Fibroblast of the conjunctiva (primary cell): ENCODE measurements at places on chromosomes 4 and X.

DNA sequence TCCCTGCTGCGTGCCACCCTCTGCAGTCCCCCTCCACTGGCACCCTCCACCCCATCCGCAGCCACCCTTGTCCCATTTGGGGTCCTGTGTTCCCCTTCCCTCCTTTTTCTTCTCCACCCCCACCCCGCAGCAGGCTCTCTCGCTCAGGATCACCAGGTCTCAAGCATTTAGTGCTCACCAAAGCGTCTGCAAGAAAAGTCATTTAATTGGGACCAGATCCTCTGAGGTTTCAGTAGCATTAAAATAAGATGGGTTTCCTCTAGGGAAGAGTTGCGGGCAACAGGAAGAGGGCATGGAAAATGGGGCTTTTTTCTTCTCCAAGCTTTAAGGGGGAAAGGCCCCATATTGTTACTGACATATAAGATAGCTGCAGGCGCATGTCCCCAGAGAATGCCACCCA is 4.9 kb upstream of the HAUS7 start:
- no peak for DNase-seq

DNA sequence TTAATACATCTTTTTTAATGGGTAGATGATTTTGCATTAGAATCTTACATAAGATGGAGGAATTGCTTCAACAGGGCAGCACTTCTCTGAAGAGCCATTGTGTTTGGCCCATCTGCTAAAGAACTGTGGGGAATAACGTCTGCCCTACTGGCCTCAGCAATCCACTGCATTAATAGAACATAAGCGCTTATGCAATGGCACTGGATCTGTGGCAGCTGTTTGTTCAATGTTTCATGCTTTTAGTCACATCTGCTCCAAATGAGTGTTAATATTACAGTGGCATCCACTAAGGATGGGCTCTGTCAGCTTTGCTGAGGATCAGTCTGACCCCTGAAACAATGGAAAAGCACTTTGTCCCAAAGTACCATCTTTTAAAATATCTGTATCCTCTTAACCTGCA is 279.0 kb upstream of the GK2 start:
- DNase-seq, result no peak

GRCh38 chr4:86633854-86634253 is 39.7 kb downstream of the PTPN13 start:
- no peak for DNase-seq

DNA sequence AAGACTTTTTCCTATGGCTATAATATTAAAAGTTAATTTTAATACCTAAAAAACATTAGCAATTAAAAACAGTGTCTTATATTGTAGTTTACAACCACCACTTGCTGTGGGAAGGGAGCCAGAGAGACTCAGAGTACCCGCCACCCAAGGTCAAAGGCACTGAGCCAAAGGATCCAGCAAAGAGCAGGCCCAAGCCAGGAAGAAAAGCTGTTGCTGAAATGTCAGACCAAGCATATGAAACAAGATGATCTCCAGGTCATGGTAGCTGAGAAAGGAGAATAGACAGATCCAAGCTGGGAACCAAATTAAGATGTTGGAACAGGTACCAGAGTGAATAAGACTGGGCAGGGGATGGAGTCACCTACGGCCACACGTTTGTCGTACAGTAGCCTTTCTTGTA is 18.8 kb upstream of the ATOH1 start:
- no peak for DNase-seq

DNA sequence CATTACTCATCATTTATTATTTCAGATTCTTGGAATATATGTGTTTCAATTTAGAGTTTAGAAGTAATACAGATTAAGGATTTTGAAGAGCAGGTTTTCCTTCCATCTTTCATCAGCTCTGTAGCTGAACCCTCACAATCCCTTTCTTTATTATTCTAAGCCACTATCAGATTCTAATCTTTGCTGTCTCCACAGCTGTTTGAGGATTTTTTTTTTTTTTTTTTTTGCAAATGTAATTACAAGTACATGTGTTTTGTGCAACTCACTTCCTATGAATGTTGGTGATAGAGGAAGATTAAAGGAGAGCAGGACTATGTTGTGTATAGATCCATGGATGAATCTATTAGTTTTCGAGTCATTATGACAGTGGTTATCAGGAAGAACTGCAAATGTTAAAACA is 87.4 kb upstream of the TENM3 start:
- DNase-seq, result no peak

DNA sequence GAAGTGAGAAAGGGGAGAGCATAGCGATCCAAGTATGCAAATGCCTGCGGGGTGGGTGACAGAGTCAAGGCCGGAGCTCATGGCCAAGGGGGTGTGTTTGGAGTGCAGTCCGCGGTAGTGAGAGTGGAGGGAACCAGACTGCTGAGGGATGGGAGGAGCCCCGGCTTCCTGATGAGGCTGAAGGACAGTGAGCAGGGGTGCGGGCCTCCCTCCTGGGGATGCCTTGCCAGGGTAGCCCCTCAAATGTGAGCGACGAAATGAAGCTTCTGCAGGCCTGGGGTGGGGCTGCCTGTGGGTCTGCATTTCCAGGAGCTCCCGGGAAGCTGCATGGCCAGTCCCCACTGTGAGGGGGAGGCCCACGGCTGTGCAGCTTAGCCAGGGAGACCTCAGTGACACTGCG is 45.0 kb downstream of the PSAPL1 start:
- no peak for DNase-seq

DNA sequence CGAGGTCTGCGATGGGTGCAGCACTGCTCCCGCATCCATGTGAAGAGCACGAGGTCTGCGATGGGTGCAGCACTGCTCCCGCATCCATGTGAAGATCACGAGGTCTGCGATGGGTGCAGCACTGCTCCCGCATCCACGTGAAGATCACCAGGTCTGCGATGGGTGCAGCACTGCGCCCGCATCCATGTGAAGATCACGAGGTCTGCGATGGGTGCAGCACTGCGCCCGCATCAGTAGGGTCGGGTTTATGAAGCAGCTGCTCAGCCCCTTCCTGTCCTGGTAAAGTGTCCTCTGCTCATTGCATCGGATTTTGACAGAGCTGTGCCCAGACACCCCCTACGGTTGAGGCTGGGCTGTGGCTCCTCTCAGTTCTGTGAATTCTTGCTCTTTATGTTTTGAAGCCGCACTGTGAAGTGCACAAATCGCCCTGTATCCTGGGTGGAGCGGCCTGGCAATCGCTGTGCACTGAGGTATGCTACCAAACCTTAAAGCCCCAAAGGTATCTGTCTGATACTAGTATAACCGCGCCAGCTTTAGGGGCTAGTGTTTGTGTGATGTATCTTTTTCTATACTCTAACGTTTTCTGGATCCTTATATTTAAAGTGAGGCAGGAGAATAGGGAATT is 98.7 kb downstream of the CPZ start:
- DNase-seq, result no peak

- DNase-seq, result no peak
These were observed 565.2 kb downstream of the PCDH18 start for GRCh38 chr4:136967069-136967468.
